ENCODE measurements at places on chromosomes 6 and 20.
A peak's percentile ranks its signal among the peaks of the same experiment; 100 is the strongest.

- no peak overlapping the region for H3K4me3 ChIP-seq
- peaks cover 2% of the 10 kb centered on the region for H3K36me3 ChIP-seq
- H3K27ac ChIP-seq = no peak overlapping the region
- no peak for DNase-seq
- H3K4me1 ChIP-seq = no peaks in the 10 kb centered on the region
- no peaks in the 10 kb centered on the region for H3K27me3 ChIP-seq
Observed at GRCh38 chr20:21358737-21359136, 38.6 kb downstream of the NKX2-4 start.

DNA sequence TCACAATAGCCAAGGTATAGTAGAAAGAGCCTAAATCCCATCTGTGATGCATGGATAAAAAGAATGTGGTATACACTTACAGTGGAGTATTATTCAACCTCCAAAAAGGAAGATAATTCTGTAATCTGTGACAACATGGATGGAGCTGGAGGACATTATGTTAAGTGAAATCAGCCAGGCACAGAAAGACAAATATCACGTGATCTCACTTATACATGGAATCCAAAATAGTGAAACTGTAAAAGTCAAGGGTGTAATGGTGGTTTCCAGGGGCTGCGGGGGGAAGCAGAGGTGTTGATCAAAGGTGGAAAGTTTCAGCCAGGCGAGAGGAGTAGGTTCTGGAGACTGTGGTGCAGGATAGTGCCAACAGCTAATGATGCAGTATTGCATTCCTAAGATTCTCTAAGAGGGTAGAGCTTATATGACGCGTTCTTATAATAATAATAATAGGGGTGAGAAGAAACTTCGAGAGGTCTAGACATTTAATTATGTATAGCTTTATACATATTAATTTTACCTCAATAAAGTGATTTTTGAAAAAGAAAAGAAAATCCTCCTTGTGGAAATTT lies 246.1 kb downstream of the FOXA2 start:
- H3K27ac ChIP-seq = no peak overlapping the region
- H3K36me3 ChIP-seq = no peaks in the 10 kb centered on the region
- no peaks in the 10 kb centered on the region for H3K4me1 ChIP-seq
- no peak overlapping the region for H3K4me3 ChIP-seq
- H3K27me3 ChIP-seq = no peaks in the 10 kb centered on the region
- DNase-seq = no peak

GRCh38 chr6:112549749-112550148 lies 202.6 kb downstream of the RFPL4B start:
- no peaks in the 10 kb centered on the region for H3K27me3 ChIP-seq
- H3K36me3 ChIP-seq = no peaks in the 10 kb centered on the region
- H3K4me1 ChIP-seq = no peaks in the 10 kb centered on the region
- no peak overlapping the region for H3K4me3 ChIP-seq
- H3K27ac ChIP-seq = no peak overlapping the region

GRCh38 chr6:129793447-129793846 lies 67.7 kb downstream of the TMEM244 start:
- H3K36me3 ChIP-seq = no peaks in the 10 kb centered on the region
- no peak overlapping the region for H3K4me3 ChIP-seq
- no peaks in the 10 kb centered on the region for H3K27me3 ChIP-seq
- H3K27ac ChIP-seq = no peak overlapping the region
- DNase-seq = no peak
- no peaks in the 10 kb centered on the region for H3K4me1 ChIP-seq

DNA sequence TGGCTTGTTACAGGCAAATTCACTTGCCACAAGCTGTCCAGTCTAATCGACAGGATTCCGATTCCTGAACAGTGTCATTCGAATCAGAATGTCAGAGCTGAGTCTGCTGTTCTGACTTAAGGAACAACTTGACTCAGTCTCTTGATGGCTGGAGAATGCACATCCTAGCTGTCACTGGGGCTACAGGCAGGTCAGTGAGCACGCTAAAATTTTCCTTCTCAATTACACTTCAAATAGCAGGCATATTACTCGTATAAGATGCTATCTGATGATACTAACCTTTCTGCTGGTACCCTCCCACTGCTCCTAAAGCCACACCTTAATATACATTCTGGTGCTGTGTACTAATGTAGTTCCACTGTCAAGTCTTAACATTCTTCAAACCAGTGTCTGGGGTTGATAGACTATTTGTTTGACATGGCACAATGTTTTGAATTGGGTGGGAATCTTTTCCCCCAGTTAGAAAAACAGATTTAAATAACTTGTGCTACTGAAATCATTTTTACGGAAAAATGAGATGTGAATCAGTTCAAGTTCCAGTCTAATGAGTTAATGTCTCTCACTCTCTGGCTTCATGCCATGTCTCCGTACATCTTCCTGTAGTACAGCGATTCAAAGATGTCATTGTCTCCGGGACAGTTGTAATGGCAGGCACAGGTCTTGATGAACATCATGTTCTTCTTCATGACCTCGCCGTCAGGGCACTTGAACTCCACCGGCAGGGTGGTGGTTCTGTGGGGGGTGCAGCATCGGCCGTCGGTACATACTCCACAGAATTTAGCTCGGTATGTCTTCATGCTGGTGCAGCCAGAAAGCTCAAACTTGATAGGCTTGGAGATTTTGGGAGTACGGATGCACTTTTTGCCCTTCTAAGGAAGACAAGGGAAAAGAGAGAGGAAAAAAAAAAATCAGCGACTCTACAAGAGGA lies 2.2 kb downstream of the CCN2 start:
- peak overlapping the region; percentile 99 for H3K27ac ChIP-seq
- no peaks in the 10 kb centered on the region for H3K4me1 ChIP-seq
- no peaks in the 10 kb centered on the region for H3K36me3 ChIP-seq
- peak overlapping the region; percentile 78 for H3K4me3 ChIP-seq
- DNase-seq = peak; percentile 58

DNA sequence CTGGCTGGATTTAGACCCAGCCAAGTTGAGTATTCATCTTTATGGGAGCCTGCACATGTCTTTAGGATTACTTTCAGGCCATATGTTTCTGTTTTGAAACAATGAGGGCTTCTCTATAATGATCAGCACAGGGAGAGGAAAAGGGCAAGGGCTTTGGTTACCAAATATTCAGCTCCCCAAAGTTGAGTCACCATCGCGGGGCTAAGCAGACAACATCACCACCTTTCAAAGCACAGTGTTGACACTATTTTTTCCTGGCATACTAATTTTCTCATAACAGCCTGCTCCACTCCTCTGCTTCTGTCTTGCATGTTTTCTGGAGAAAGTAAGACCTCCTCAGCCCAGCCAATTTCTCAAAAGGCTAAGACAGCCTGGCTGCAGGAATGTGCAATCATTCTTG lies 4.9 kb downstream of the SCML4 start:
- DNase-seq = no peak
- no peaks in the 10 kb centered on the region for H3K27me3 ChIP-seq
- no peak overlapping the region for H3K27ac ChIP-seq
- H3K4me1 ChIP-seq = no peaks in the 10 kb centered on the region
- H3K4me3 ChIP-seq = no peak overlapping the region
- no peaks in the 10 kb centered on the region for H3K36me3 ChIP-seq

- no peak overlapping the region for H3K27ac ChIP-seq
- no peaks in the 10 kb centered on the region for H3K4me1 ChIP-seq
- no peak overlapping the region for H3K4me3 ChIP-seq
- no peak for DNase-seq
- no peaks in the 10 kb centered on the region for H3K27me3 ChIP-seq
- no peaks in the 10 kb centered on the region for H3K36me3 ChIP-seq
Observed at GRCh38 chr6:105484238-105485161, 81.6 kb upstream of the PREP start.

- H3K27ac ChIP-seq = no peak overlapping the region
- no peaks in the 10 kb centered on the region for H3K27me3 ChIP-seq
- DNase-seq = peak; percentile 61
- H3K4me3 ChIP-seq = no peak overlapping the region
- H3K36me3 ChIP-seq = no peaks in the 10 kb centered on the region
Observed at GRCh38 chr6:161169696-161170095, 104.2 kb downstream of the AGPAT4 start.

GRCh38 chr6:48036316-48036715 lies 74.7 kb downstream of the PTCHD4 start:
- no peak for DNase-seq
- H3K4me3 ChIP-seq = no peak overlapping the region
- no peaks in the 10 kb centered on the region for H3K36me3 ChIP-seq
- H3K4me1 ChIP-seq = no peaks in the 10 kb centered on the region
- H3K27me3 ChIP-seq = no peaks in the 10 kb centered on the region

DNA sequence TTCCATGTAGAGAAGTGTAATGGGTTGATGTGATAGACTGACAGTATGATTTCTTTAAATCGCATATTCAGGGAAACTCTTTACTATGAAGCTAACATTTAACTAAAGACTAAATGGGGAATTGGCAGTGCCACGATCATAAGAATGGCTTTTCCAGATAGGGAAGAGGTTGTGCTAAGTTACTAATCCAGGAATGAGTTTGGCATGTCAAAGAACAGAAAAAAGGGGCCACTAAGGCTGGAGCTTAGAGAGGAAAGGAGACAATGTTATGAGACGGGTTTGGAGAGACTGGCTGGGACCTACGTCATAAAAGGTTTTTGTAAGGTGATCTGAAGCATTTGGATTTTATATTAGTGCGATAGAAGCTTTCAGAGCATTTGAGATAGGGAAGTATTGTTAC lies 40.6 kb downstream of the SENP6 start:
- no peaks in the 10 kb centered on the region for H3K36me3 ChIP-seq
- no peak for DNase-seq
- no peaks in the 10 kb centered on the region for H3K4me1 ChIP-seq
- no peak overlapping the region for H3K27ac ChIP-seq
- no peak overlapping the region for H3K4me3 ChIP-seq

DNA sequence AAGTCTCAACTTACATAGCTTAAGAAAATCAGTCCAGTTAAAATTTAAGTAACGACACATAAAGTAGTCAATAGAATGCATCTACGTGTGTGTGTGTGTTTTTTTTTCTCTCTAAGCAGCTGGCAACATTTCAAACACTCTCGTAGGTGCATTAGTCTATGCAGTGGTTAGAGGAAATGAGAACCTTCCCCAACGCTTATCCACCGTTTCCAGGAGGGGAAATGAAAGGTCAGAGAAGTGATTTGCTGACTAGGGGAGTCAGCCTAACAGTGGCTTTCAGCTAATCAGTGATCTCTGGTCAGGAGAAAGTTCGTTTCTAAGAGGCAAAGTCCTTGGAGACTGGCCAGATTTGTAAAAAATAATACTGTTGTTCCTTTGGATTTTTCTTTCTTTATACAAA lies 806.6 kb downstream of the C6orf118 start:
- DNase-seq = no peak
- H3K4me3 ChIP-seq = no peak overlapping the region
- H3K27ac ChIP-seq = no peak overlapping the region
- no peaks in the 10 kb centered on the region for H3K36me3 ChIP-seq

GRCh38 chr6:142313284-142313683 lies 11.5 kb downstream of the ADGRG6 start:
- no peak for DNase-seq
- H3K27ac ChIP-seq = no peak overlapping the region
- H3K36me3 ChIP-seq = no peaks in the 10 kb centered on the region
- H3K27me3 ChIP-seq = no peaks in the 10 kb centered on the region
- H3K4me1 ChIP-seq = no peaks in the 10 kb centered on the region
- no peak overlapping the region for H3K4me3 ChIP-seq

GRCh38 chr6:56655249-56655648 lies 12.6 kb upstream of the DST start:
- no peak overlapping the region for H3K27ac ChIP-seq
- H3K4me1 ChIP-seq = no peaks in the 10 kb centered on the region
- H3K4me3 ChIP-seq = no peak overlapping the region
- H3K36me3 ChIP-seq = no peaks in the 10 kb centered on the region

DNA sequence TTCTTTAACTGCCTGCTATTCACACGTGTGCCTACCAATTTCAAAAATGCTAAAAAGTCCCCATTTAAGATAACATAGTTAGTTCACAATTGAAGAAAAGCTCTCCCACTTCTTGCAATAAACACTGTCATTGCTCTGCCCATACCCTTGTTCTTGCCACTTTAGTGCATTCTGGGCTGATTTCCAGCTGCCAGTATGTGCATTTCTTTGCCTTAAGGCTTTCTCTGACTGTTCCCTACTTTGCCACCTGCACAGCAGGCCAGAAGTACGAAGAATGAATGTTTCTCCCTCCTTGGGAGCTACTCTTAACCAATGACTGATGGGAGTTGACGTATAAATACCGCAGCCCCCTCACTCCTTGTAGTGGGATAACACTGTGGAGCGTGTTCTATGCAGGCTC lies 16.0 kb upstream of the ATRN start:
- H3K27ac ChIP-seq = no peak overlapping the region
- no peaks in the 10 kb centered on the region for H3K27me3 ChIP-seq
- no peaks in the 10 kb centered on the region for H3K36me3 ChIP-seq
- H3K4me1 ChIP-seq = no peaks in the 10 kb centered on the region
- no peak overlapping the region for H3K4me3 ChIP-seq

DNA sequence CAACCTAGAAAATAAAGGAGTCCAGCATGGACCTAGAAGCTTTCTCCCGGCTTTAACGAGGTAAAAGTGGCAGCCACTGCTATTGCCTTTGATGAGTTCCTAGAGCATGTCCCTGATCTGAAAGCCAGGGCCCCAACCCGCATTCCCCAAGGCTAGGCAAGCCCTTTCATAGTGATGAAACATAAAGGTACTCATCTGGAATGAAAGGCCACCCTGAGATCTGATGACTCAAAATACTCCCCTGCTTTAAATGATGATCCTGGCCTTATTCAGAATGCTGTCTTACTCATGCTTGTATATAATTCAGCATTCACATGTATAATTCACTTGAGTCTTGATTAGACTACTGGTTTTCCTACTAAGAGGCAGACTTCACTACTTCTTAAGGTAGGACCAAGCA lies 21.3 kb downstream of the TTPAL start:
- H3K27ac ChIP-seq = peak overlapping the region; percentile 76
- no peaks in the 10 kb centered on the region for H3K4me1 ChIP-seq
- no peaks in the 10 kb centered on the region for H3K36me3 ChIP-seq
- no peaks in the 10 kb centered on the region for H3K27me3 ChIP-seq

GRCh38 chr6:150721418-150722266 lies 122.0 kb downstream of the PLEKHG1 start:
- H3K4me3 ChIP-seq = no peak overlapping the region
- no peak for DNase-seq
- H3K4me1 ChIP-seq = no peaks in the 10 kb centered on the region
- no peaks in the 10 kb centered on the region for H3K27me3 ChIP-seq

Data from uterus (tissue), 4 donors.